Uterus (tissue), 4 donors: ENCODE measurements at places on chromosomes 2 and 18. TPM values are rescaled to one million over a fixed set of nuclear protein-coding genes. Genes with fewer than 3 reads are reported as not detected.

GRCh38 chr2:105969552-105969951, 224.5 kb downstream of the UXS1 start:
- no peaks in the 10 kb centered on the region for H3K27me3 ChIP-seq
- H3K36me3 ChIP-seq: no peaks in the 10 kb centered on the region
- no peak overlapping the region for H3K4me3 ChIP-seq
- no peak for DNase-seq

DNA sequence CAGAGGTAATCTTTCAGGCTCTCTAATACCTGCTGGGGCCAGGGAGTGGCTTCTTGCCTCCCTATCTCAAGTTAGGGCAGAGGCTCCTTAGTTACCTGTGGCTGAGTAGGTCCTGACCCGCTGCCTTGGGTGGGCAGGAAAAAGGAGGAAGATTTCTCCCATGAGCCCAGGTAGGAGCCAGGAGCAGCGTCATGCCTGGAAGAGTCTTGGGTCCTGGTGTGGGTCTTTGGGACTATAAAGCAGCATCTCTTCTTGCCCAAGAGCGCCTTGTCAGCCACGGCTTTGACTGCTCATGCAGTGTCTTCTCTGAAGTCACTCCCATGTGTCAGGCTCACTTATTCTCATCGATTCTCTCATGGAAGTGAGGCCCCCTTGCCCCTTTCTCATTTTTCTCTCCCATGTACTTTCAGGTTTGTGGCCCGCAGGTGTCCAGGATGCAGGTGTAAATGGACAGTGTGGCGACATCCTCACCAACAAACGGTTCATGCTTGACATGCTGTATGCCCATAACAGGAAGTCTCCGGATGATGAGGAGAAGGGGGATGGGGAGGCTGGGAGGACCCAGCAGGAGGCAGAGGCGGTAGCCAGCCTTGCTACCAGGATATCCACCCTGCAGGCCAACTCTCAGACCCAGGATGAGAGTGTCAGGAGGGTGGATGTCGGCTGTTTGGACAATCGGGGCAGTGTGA, 111.2 kb downstream of the TPGS2 start:
- H3K27ac ChIP-seq: no peak overlapping the region
- no peak overlapping the region for H3K4me3 ChIP-seq
- DNase-seq: no peak
- H3K4me1 ChIP-seq: no peaks in the 10 kb centered on the region

- DNase-seq: no peak
- no peaks in the 10 kb centered on the region for H3K27me3 ChIP-seq
- H3K27ac ChIP-seq: no peak overlapping the region
- no peaks in the 10 kb centered on the region for H3K4me1 ChIP-seq
- H3K36me3 ChIP-seq: no peaks in the 10 kb centered on the region
- H3K4me3 ChIP-seq: no peak overlapping the region
Measured at GRCh38 chr2:6287406-6287805, 578.3 kb downstream of the CMPK2 start.

- H3K4me3 ChIP-seq: no peak overlapping the region
- no peaks in the 10 kb centered on the region for H3K4me1 ChIP-seq
- no peaks in the 10 kb centered on the region for H3K36me3 ChIP-seq
- no peaks in the 10 kb centered on the region for H3K27me3 ChIP-seq
- peak overlapping the region; percentile 56 for H3K27ac ChIP-seq
- DNase-seq: peak; percentile 61
Measured at GRCh38 chr18:61635901-61636528, 256.8 kb downstream of the RNF152 start.

- H3K4me1 ChIP-seq: no peaks in the 10 kb centered on the region
- H3K27ac ChIP-seq: no peak overlapping the region
- H3K36me3 ChIP-seq: no peaks in the 10 kb centered on the region
- H3K4me3 ChIP-seq: no peak overlapping the region
- H3K27me3 ChIP-seq: no peaks in the 10 kb centered on the region
Measured at GRCh38 chr18:30175061-30175574, 867.4 kb downstream of the DSC3 start.

DNA sequence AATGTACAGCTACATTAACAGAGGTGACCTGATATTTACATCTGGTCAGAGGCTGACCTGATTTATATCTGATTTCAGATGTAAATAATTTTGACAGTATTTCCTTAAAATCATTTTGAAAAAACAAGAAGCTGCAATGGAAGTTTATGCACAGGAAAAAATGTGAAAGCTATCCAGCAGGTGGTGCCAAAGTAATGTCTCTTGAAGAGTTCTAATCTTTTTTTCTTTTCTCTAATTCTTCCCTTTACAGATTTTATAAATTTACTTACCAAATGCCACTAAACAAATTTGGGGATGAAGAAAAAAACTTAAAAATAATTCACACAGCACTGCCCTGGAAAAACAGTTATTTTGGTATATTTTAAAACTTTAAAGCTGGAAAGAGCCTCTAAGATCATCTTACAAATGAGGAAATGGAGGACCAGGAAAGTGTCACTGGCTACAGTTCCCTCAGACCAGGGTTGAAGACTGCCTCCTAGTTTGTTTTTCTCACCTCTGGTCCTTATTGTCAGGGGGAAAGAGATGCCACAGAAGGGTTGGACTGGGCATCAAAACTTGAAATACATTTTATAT, 16.4 kb upstream of the FBLN7 start:
- H3K4me1 ChIP-seq: no peaks in the 10 kb centered on the region
- H3K36me3 ChIP-seq: no peaks in the 10 kb centered on the region
- no peak overlapping the region for H3K4me3 ChIP-seq
- H3K27me3 ChIP-seq: no peaks in the 10 kb centered on the region
- H3K27ac ChIP-seq: no peak overlapping the region

GRCh38 chr2:150617351-150617978, 130.0 kb upstream of the RND3 start:
- no peaks in the 10 kb centered on the region for H3K36me3 ChIP-seq
- H3K27me3 ChIP-seq: no peaks in the 10 kb centered on the region
- H3K4me3 ChIP-seq: no peak overlapping the region
- DNase-seq: no peak
- H3K4me1 ChIP-seq: no peaks in the 10 kb centered on the region

DNA sequence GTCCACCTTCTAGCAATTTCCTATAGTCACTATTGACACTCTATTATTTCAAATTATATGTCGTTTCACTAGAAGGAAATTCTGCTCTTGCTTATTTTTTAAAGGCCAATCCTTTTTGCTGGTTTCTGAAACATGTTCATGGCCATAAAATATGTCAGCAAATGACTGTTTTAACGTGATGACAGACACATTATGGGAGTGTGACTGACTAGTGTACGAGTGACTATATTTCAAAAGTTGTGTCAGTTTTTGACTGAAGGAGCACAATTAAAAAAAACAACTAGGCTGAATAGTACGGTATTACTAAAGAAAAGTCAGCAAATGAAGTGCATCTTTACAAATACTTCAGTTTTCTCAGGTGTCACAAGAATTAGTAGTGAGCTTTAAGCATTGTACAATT, 196.0 kb downstream of the NR4A2 start:
- no peaks in the 10 kb centered on the region for H3K36me3 ChIP-seq
- H3K4me1 ChIP-seq: no peaks in the 10 kb centered on the region
- no peak overlapping the region for H3K4me3 ChIP-seq
- no peaks in the 10 kb centered on the region for H3K27me3 ChIP-seq
- no peak overlapping the region for H3K27ac ChIP-seq

DNA sequence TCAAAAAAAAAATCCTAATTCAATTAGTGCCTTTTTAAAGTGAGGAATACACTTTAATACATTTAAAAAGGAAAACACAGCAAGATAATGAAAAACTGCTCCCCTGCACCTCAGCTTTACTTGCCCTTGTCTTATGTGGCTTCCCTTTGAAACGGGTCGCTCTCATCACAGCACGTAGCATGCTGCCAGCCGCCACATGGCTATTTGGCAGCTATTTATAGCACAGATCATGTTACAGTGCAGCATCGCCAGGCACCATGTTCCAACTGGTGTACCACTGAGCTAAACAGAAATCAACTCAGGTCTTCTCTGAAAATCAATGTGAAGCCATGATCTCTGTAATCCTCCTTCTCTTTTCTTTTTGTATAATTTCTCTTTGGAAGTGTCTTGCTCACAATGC, 65.1 kb downstream of the TMEM182 start:
- DNase-seq: no peak
- no peaks in the 10 kb centered on the region for H3K36me3 ChIP-seq
- no peaks in the 10 kb centered on the region for H3K27me3 ChIP-seq
- no peak overlapping the region for H3K4me3 ChIP-seq

DNA sequence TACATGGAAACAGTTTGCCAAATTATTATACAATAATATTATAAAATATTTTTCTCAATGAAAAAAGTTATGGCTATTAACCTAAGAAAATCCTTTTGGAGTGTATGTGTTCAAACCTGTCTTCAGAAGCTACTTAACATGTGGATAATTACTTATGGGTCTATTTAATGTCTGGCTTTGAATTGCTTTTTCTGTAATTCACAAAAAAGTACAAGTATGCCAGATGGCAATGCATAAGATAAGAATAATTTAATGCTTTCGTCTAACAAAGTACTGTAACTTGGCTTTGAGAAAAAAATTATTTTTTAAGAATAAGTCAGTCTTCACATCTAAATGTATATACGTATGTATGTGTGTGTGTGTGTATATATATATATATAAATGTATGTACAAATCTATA, 1073.0 kb downstream of the TDRD15 start:
- H3K27ac ChIP-seq: no peak overlapping the region
- H3K27me3 ChIP-seq: no peaks in the 10 kb centered on the region
- no peaks in the 10 kb centered on the region for H3K4me1 ChIP-seq
- no peaks in the 10 kb centered on the region for H3K36me3 ChIP-seq
- DNase-seq: no peak

DNA sequence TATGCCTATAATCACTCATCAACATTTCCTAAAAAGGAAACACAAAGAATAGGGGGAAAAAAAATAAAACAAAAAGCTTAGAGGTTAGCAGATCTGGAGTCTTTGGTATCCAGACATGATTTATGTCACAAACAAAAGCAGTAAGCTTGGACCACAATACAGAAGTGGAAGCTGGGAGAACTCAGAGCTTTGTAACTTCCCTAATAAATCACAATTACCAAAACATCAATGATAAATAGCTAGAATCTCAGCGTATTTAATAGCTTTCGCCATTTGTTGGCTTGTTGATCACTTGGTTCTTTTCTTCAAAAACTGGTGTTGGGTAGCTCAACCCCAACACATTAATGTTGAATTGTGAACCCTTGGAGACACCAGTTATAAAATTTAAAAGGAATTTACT, 392.5 kb downstream of the IRS1 start:
- H3K27me3 ChIP-seq: no peaks in the 10 kb centered on the region
- H3K27ac ChIP-seq: no peak overlapping the region
- H3K4me3 ChIP-seq: no peak overlapping the region

DNA sequence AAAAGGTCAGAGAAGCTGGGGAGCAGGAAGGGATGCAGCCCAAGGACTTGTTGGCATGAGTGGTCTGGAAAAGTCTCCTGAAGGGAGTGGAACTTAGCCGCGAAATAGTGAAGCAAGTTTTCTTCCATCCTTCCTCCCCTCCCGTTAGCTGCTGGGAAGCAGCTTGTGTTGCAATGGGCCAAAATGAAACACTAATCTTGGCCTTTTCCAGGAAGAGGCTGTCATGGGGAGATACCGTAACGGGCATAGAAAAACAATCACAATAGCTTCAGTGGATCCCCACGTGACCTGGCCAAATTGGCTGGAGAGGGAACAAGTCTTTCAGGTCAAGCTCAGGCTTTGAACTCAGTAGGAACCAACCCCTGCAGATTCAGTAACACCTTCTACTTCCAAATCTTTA, 49.3 kb downstream of the SEMA4F start:
- H3K4me3 ChIP-seq: no peak overlapping the region
- no peak overlapping the region for H3K27ac ChIP-seq
- H3K4me1 ChIP-seq: no peaks in the 10 kb centered on the region
- no peaks in the 10 kb centered on the region for H3K27me3 ChIP-seq

DNA sequence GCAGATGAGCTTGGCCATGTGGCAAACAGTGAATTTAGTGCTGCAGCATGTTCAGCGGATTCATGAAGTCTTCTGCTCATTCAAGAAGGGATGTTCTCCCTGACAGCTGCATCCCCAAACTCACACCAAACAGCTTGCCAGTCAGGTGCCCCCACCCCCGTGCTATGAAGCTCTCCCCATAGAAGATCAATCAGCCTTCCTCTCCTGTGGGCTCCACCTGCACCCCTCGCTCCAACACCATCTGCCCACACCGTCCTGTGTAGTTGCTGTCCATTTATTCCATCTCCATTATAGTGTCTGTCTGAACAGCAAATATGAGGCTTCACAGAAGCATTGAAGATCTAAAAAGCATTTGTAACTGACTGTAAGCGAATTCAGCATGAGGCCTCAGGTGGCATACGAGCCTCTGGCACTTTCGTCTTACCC, 218.9 kb downstream of the BCL2 start:
- no peak overlapping the region for H3K4me3 ChIP-seq
- H3K4me1 ChIP-seq: peaks cover under 1% of the 10 kb centered on the region
- H3K27me3 ChIP-seq: no peaks in the 10 kb centered on the region
- no peak for DNase-seq
- H3K27ac ChIP-seq: no peak overlapping the region

DNA sequence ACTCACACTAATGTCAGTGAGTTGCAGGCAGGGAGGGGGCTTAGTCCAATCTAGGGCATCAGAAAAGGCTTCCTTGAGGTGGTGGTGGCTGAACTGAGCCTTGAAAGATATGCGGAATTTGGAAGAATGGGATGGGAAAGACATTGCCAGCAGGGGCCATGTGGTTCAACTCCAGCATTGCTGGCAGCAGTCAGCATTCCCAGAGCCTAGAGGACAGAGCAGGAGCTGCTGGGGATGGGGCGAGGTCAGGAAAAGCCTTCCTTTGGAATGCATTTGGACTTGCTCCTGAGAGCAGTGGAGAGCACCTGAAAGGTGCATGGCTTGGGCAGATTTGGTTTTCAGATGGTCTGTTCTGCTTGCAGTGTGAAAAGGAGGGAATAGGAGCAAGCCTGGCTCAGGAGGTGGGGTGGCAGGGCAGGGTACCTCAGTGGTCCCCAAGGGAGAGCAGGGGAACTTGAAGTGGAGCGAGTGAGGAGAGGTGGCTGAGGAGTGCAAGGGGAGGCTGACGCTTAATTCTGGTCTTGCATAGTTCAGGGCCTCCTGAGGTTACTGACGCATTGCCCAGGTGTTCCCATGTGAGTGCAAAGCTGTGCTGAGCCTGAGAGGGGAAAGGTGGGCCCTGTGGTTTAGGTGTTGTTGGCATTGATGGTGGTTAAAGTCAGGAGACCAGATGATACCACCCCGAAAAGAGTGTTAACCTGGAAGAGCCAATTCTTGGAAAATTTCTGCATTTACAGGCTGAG, 112.1 kb upstream of the MGAT5 start:
- H3K4me1 ChIP-seq: no peaks in the 10 kb centered on the region
- no peaks in the 10 kb centered on the region for H3K36me3 ChIP-seq
- no peak overlapping the region for H3K27ac ChIP-seq
- no peak overlapping the region for H3K4me3 ChIP-seq
- no peaks in the 10 kb centered on the region for H3K27me3 ChIP-seq

- H3K4me1 ChIP-seq: no peaks in the 10 kb centered on the region
- H3K4me3 ChIP-seq: no peak overlapping the region
- DNase-seq: no peak
Measured at GRCh38 chr2:74072565-74072964, 75.1 kb downstream of the BOLA3 start.

Gene ACMSD
- not detected for total RNA-seq

Gene GLI2
- total RNA-seq: 23.6 TPM

Gene OSBPL6
- 1.8 TPM for total RNA-seq

Gene POMC
- total RNA-seq: 26.9 TPM

Gene IL18R1
- total RNA-seq: 1.3 TPM

Gene TAF4B
- total RNA-seq: 6.7 TPM
